ENCODE measurements at places on chromosomes 4 and X. TPM values are rescaled to one million over a fixed set of nuclear protein-coding genes. Genes with fewer than 3 reads are reported as not detected.

DNA sequence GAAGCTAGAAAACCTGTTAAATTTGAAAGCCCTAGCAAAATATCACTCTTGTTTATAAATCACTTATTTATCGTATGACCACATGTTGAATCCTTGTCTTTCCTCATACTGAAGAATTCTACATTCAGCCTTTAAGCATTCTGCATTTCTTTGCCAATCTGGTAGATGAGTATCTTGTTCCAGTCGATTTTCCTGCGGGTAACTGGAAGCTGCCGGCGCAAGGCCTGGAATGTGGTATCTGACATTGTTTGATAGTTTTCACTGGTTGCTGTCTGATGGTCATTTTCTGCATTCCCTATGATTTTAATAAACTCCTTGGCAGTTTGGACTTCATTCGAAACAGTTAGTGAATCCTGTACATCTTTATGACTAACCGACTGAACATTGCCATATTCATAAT is 13.7 kb upstream of the PHKA1 start:
- no peaks in the 10 kb centered on the region for H3K4me1 ChIP-seq
- no peak overlapping the region for H3K4me3 ChIP-seq
- H3K27me3 ChIP-seq: no peaks in the 10 kb centered on the region
- H3K27ac ChIP-seq: no peak overlapping the region
- no peak for DNase-seq
- H3K36me3 ChIP-seq: no peaks in the 10 kb centered on the region

DNA sequence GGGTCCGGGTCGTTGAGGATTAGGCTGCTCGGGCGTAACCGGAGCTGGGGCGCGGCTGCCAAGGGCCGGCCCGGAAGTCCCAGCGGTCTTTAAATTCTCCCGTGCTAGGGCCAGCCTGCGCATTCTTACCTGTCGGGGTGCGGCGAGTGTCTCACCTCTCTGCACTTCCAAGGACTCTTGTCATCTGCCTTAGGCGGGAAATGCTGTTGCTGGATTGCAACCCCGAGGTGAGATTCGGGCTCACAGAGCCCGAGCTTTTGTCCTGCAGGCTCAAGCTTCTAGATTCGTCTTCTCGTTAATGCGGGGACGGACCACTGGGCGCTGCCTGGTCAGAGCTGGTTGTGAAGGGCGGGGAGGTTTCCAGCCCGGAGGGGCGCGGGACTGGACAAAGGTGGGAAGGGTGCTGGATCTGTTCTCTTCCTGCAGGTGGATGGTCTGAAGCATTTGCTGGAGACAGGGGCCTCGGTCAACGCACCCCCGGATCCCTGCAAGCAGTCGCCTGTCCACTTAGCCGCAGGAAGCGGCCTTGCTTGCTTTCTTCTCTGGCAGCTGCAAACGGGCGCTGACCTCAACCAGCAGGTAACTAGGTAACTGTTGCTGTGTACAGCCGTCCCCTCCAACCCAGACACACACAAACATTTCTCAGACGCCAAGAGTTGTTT is at the start of gene ANKRD37:
Gene ANKRD37, plus strand, starts transcription at position 118 of the 662 bp plus-strand sequence. Its CDS starts 83 bp downstream, at position 201.
- H3K27me3 ChIP-seq: no peaks in the 10 kb centered on the region
- DNase-seq: no peak
- H3K27ac ChIP-seq: peak within 1 kb of the TSS; percentile 100
- peaks cover 6% of the 10 kb centered on the region for H3K36me3 ChIP-seq
- peak within 1 kb of the TSS; percentile 79 for H3K4me3 ChIP-seq

GRCh38 chr4:42412251-42412650 is 15.0 kb downstream of the SHISA3 start:
- no peak overlapping the region for H3K27ac ChIP-seq
- no peak for DNase-seq
- H3K27me3 ChIP-seq: no peaks in the 10 kb centered on the region
- no peaks in the 10 kb centered on the region for H3K36me3 ChIP-seq
- no peaks in the 10 kb centered on the region for H3K4me1 ChIP-seq
- no peak overlapping the region for H3K4me3 ChIP-seq

DNA sequence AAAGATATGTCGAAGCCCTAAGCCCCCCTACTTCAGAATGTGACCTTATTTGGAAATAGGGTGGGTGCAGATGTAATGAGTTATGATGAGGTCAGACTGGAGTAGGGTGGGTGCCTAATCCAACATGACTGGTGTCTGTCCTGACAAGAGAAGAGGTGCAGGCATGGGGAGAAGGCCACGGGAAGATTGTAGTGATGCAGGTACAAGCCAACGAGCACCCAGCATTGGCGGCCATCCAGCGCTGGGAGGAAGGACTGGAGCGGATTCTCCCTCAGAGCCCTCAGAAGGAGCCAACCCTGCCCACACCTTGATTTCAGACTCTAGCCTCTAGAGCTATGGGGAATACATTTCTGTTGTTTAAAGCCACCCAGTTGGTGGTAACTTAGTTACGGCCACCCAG is 237.2 kb downstream of the EVC2 start:
- H3K27me3 ChIP-seq: no peaks in the 10 kb centered on the region
- H3K36me3 ChIP-seq: no peaks in the 10 kb centered on the region
- DNase-seq: no peak
- H3K4me3 ChIP-seq: no peak overlapping the region
- H3K27ac ChIP-seq: no peak overlapping the region

DNA sequence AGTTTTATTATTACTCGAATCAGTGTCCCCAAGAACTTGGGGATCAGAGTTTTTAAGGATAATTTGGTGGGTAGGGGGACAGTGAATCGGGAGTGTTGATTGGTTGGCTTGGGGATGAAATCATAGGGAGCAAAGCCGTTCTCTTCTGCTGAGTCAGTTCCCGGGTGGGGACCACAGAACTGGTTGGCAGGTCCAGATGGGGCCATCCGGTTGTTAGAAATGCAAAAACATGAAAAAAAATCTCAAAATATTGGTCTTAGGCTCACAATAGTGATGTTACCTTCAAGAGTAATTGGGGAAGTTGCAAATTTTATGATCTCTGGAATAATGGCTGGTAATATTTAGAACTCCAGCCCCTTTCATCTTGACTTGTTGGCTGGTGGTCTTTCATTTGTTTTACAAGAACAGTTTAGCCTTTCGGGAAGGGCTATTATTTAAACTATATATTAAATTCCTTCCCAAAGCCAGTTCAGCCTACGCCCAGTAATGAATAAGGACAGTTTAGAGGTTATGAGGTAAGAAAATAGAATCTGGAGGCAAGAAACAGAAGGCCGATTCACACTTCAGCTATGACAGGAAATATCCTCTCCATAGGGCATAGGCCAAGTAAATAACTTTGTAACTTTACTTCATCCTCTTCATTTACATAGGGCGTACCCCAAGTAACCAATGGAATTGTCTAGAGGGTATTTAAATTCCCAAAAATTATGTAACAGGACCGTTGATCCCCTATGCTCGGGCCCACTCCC is 164.1 kb upstream of the STS start:
- peaks cover 12% of the 10 kb centered on the region for H3K4me1 ChIP-seq
- H3K27ac ChIP-seq: no peak overlapping the region
- H3K4me3 ChIP-seq: no peak overlapping the region
- H3K36me3 ChIP-seq: no peaks in the 10 kb centered on the region
- no peaks in the 10 kb centered on the region for H3K27me3 ChIP-seq
- DNase-seq: no peak

GRCh38 chr4:159016593-159017024 is 86.3 kb upstream of the RAPGEF2 start:
- peak overlapping the region; percentile 11 for H3K27ac ChIP-seq
- DNase-seq: peak; percentile 47
- peak overlapping the region; percentile 2 for H3K4me3 ChIP-seq
- no peaks in the 10 kb centered on the region for H3K36me3 ChIP-seq
- H3K4me1 ChIP-seq: peaks cover 25% of the 10 kb centered on the region

GRCh38 chrX:47664737-47665136 is 5.8 kb upstream of the UXT start:
- no peaks in the 10 kb centered on the region for H3K36me3 ChIP-seq
- no peaks in the 10 kb centered on the region for H3K27me3 ChIP-seq
- DNase-seq: no peak
- H3K4me1 ChIP-seq: no peaks in the 10 kb centered on the region
- H3K27ac ChIP-seq: no peak overlapping the region

- no peaks in the 10 kb centered on the region for H3K36me3 ChIP-seq
- no peaks in the 10 kb centered on the region for H3K27me3 ChIP-seq
- H3K4me3 ChIP-seq: no peak overlapping the region
- no peak for DNase-seq
- no peak overlapping the region for H3K27ac ChIP-seq
- H3K4me1 ChIP-seq: no peaks in the 10 kb centered on the region
Measured at GRCh38 chr4:149140841-149141240, 674.8 kb downstream of the IQCM start.

MAMLD1 gene
- 0.89 TPM for total RNA-seq
